ENCODE measurements at places on chromosomes 2 and 18.

DNA sequence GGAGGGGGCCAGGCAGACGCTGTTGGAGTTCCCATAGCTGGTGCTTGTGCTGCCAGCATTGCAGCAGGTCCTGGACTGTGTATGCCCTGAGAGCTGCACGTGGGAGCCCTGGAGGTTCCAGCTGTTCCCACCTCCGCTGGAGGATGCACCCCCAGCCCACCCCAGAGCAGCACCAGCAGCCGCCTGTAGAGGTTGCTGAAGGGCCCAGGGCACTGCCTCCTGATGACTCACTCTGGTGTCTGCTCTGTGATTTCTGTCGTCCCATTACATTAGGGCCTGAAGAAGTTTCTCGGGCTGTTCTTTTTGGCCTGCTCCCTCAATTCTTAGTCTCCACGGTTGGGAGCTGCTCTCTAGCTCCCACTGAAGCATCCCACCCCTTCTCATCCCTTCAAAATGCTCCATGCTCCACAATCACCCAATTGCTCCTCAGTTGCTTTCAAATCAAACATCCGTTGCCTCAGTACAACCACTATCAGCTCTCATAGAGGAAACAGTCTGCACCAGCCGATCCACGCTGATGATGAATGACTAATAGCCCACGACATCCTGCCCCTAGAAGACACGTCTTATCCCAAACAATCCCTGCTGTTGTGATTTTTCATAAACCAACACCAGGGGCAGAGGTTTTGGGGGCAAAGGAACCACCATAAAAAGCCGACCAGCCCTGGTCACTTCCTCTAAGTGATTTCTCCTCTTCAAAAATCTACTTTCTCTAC is 65.2 kb upstream of the RNF152 start:
- no peak for DNase-seq

- no peak for DNase-seq
These were observed 487.5 kb downstream of the DLGAP1 start for GRCh38 chr18:3967359-3968180.

GRCh38 chr2:3214806-3215404 is 162.7 kb downstream of the EIPR1 start:
- DNase-seq, result no peak

- DNase-seq, result no peak
These were observed 12.1 kb downstream of the SERTAD2 start for GRCh38 chr2:64641599-64641998.

DNA sequence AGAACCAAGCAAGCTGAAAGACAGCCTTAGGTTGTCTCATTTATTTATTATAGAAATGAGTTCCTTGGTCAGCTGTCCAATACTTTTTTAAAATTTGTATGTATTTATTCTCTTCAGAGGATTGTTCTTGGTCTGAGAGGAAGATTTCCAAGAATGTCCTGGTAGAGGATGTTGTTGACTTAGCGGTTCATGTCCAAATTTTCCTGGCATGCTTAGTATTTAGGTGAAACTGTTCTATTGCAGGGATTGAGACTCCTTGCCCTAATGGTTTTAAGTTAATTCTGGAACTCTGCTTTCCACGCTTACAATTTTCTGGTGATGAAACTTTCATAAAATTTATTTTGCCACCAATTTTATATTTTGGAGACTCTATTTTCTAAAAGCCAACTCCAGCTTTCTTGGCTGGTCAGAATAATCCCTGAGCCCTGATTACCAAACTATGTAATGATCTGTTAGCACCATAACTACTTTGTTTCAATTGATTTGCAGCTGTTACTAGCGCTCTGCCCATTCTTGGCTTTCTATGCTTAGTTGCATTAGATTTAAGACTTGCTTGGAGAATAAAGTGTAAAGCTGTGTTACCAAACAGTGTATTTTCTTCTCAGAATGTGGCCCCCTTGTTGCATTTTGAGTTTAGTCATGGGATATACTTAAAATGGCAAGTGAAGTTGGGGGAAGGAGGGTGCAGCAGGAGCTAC is 1868.8 kb upstream of the CELF4 start:
- DNase-seq, result no peak

- no peak for DNase-seq
These were observed 23.4 kb downstream of the ADRA2B start for GRCh38 chr2:96092951-96093350.

DNA sequence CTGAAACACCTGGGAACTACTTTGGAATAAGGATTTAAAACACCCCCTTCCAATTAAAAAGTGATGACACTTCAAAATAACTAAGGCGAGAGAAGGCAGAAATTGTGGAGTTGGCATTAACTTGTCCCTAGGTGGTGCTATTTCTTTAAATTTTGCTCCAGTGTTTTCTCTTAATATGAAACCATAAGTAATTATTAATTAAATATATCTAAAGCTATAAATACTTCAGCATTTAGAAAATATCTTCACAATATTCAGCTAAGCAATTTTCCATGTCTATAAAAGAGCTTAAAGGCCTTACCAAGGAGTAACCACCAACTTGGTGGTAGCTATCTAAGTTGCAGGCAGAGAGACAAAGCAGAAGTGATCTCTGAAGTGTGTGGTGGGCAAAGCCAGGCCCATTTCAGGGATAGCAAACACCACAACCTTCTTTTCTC is 186.8 kb upstream of the PGAP1 start:
- DNase-seq, result no peak

DNA sequence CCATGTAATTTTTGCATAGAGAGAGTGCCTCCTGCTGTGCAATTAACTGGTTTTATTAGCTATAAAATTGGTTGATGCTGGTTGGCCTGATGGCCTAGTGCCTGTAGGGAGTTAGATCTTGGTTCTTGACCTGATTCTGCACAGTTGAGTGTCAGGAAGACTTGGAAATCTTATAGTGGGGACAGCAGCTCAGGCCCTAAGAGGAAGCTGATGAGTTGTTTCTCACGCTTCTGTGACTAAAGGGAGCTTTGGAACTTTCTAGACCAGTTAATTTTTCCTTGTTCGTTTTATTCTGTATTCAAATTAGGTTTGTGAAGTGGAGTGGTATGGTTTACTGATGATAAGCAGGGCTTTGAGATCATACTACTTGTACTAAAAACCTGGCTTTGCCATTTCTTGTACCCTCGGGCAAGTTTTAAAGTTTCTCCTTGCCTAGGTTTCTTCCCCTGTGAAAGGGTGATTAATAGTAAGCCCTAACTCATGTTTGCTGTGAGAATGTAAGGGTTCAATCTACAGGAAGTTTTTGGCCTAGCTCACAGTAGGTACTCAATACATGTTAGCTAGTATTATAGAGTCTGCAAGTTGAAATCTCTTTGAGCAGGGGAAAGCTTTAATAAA is 82.1 kb downstream of the MAP3K20 start:
- no peak for DNase-seq

DNA sequence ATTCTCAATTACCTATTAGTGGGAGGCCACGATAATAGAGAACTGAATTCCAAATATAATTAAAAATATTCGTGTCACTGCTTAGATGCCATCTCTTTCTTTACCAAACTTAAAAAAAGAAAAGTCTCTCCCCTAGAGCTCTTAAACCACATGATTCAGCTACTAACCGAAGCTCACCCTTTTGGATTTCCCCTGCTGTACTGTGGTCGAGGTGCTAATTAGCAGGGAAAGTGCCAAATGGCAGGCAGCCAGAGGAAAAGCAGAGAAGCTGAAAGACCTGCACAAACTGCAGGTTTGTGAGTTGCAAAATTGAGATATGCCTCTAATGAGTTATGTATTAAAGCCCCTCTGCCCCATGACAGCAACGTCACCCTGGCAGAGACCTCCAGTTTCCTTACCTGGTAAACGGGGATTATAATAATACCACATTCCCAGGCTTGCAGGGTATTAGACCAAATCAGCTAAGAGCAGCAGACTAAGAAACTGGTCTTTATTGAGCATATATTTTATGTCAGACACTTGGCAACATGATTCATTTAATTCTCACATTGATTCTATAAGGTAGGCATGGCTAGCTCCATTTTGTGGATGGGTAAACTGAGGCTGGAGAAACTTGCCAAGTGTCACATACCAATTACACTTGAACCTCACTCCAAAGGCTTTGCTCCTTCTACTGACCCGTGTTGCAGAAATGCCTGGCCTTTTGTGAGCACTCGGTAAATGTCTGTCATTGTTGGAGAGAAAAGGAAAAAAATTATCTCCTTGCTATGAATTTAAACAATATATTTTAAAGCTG is 259.7 kb downstream of the LPIN1 start:
- DNase-seq, result peak; percentile 91

DNA sequence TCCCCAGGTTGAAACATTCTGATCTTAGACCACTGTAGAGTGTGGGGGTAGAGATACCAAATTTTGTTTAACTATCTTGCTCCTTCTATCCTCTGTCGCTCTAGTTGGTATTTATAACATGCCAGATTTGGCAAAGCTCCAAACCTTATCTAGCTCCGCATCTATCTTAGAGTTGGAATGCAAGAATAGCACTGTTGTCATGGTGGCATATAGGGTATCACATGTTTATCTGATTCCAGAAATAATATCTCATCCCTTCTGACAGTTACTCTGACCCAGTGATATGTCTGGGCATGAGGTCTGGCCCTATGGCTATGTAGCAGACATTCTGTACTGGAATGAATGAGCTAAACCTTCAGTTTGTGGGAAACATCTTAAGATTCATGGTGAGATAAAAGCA is 51.7 kb downstream of the CABYR start:
- DNase-seq, result no peak

DNA sequence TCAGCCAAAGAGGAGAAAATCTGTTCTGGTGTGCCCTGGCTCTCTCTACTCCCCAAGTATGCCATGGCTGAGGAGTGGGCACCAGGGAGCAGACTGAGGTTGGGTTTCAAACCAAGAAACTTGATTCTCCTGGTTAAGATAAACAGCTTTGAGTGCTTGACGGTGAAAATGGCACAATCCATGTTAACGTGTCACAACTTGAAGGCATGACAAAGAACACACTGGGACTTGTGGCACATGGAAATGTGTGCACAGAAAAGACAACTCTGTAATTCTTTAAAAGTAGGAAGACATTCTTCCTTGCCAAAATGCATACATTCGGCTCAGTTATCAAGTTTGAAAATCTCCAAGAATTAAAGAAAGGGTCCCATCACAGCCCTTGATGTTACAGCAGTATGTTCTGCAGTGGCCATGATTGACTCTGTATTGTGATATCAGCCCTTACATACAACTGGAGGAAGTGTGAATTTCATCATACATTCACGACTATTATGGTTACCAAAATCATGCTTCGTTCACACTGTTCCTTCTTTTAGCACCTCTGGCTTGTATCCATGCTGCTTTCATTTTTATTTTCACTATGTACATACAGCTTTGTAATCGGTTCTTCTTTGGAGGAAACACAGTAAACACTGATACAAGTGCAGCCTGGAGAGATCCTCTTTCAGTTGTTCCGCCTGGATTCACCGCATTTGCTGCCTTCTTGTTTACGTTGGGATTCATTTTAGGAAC is 15.6 kb upstream of the ACTG2 start:
- no peak for DNase-seq

- DNase-seq, result no peak
These were observed 468.7 kb downstream of the PID1 start for GRCh38 chr2:228802181-228803071.

GRCh38 chr2:110153416-110153815 is 37.8 kb upstream of the MALL start:
- DNase-seq, result no peak

GRCh38 chr2:15243762-15244161 is 317.4 kb downstream of the NBAS start:
- DNase-seq, result no peak

GRCh38 chr2:206054952-206055351 is 31.0 kb downstream of the INO80D start:
- no peak for DNase-seq

GRCh38 chr2:178949584-178949983 is 100.4 kb downstream of the CCDC141 start:
- no peak for DNase-seq

DNA sequence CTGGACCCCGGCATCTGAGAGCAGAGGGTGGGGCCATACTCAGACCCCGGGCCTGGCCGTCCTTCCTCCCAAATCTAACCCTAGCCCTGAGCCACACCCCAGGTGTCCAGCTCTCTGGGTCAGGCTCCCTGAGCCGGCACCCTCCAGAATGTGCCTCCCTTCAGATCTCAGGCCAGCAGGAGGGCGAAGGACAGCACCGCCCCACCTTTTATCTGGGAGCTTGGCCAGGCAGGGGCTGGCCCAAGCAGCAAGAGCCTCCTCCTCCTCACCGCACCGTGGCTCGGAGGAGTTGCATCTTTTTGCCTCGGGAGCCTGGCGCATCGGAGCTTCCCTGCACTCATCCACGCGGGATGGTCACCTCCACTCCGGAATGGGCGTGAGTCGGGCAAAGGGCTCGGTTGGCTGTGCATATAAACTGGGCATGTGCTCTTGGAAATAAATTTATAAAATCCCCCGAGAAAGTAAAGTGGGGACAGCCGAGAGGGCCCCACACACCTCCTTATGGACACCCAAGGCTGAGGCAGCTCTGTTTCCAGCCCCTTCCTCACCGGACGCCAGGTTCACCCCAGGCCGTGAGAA is 69.1 kb upstream of the CTDP1 start:
- no peak for DNase-seq

DNA sequence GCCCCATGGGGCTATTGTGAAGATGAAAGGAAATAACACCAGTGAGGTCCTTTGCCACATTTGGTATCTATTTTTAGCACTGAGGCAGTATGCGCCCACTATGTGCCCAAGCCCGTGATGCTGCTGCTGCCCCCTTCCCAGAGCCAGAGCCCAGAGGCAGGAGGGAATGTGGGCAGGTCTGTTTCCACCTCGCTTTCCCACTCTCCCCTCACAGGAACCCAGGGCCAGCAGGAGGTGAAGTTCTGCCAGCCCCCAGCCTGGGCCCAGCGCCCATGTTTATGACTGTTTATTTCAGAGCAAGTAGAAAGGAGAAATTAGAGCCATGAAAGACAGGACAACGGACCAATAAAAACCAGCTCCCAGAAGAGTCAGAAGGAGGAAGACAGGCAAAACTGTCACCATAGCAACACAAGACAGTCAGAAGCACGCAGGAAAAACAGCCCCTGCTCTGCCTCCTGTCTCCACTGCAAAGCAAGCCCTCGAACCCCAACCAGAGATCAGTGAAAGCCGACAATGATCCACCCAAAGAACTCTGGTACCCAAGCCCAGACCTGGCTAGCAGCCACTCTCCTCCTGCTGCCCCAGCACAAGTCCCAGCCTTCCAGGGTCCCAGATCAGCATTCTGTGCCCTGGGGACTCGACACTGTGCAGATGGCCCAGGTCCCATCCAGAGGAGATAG is 1.4 kb downstream of the CYRIA start:
- no peak for DNase-seq

- no peak for DNase-seq
These were observed 146.6 kb upstream of the ITGA6 start for GRCh38 chr2:172280571-172281361.
